ENCODE measurements at places on chromosomes 12 and 14.

- no peak for DNase-seq
Observed at GRCh38 chr14:76777721-76778120, 16.5 kb downstream of the VASH1 start.

GRCh38 chr12:65557438-65558181 lies 266.7 kb upstream of the HMGA2 start:
- no peak for DNase-seq

DNA sequence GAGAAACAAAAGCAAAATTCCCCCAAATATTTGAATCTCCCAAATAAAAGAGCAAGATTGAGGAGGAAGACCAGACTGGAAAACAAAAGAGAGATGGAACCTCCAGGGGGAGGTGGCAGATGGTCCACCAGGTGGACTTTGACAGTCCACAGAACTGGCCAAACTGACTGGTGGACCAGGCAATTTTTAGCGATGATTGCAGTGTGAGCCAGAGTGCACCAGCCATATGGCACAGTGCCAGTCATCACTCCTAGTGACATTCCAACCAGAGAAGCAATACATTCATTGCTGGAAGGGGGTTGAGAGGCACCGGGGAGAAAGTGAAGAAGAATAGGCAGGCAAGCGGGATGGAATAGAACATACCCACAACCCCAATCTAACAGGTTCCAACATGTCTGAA lies 182.9 kb downstream of the EXOC5 start:
- no peak for DNase-seq

GRCh38 chr14:94342334-94342934 lies 19.3 kb upstream of the SERPINA6 start:
- peak; percentile 49 for DNase-seq

- no peak for DNase-seq
Observed at GRCh38 chr12:238736-239398, 23.8 kb downstream of the SLC6A13 start.

DNA sequence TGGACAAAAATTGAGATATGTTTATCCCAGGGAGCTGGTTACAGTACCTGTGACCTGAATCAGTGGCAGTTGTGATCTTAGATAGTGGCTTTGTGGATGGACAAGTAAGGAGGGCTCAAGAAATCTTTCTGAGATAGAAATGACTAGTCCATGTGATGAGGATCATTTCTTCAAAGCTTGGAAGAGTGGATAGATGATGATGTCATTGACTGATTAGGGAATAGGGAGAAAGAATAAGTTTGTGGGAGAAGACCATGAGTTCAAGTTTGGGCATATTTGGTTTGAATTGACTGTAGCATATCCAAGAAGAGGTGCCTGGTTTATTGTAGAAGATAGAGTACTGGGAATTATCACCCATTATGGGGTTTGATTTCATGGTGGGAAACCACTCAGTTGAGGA lies 336.7 kb upstream of the PRICKLE1 start:
- no peak for DNase-seq

GRCh38 chr12:116884871-116885270 lies 3.6 kb upstream of the HRK start:
- DNase-seq, result no peak

- no peak for DNase-seq
Observed at GRCh38 chr12:70045036-70045435, 198.2 kb upstream of the CNOT2 start.

DNA sequence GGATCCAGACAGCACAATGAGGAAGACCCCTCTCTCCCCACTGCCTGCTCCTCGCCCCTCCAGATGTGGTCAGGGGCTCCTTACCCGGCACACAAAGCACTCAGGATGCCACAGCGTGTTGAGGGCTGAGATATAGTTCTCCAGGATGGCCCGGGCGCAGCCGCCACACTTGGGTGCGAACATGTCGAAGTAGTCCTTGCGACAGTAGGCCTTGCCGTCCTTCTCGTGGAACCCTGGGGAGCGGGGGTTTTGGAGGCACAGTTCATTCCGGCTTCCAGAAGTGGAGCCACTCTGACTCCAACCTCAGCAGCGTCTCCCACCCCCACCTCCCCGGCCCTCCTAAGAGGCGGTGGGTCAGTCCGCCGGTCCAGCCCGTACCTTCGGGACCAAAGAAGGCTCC lies 12.8 kb upstream of the RPLP0 start:
- DNase-seq, result no peak

- DNase-seq, result no peak
Observed at GRCh38 chr12:24152270-24152669, 202.8 kb upstream of the SOX5 start.

DNA sequence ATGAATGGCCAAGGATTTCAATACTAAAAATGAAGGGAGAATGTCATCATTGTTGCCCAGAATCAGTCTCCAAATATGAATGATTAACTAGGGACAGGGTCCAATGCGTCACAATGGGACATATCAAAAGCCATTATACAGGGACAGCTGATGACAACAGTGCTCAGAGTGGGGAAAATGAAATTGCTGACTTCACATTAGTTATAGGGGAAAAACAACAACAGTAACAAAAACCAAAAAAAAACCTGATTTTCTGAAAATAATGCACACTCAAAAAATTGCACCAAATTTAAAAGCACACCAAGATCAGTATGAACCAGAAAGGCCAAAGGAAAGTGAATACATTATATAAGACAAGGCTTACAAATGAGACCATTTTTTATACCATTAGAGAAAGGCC lies 353.2 kb upstream of the SOX5 start:
- no peak for DNase-seq

DNA sequence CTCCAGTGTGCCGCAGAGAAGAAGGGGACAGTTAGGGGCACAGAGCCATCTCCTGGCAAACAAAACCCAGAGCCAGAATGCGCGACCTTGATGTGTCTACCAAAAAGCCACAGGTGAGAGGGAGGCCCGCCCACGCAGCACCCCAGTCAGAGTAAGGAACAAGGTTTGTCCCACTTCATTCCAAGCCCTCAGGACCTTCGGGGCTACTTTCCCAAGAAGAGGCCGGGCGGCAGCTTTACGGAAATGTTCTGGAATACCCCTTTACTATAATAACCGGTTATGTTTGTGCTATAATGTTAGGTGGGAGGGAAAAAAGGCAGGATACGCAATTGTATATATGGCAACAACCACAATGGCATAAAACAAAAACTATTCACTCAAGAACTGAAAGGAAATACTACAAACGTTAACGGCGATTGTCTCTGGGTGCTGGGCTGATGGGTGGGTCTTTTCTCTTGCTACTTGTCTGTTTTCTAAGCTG lies 12.3 kb downstream of the CCDC88C start:
- no peak for DNase-seq

GRCh38 chr14:56118611-56119181 lies 485 bp downstream of the PELI2 start:
- no peak for DNase-seq

GRCh38 chr14:95834496-95834895 lies 42.1 kb upstream of the TUNAR start:
- no peak for DNase-seq

DNA sequence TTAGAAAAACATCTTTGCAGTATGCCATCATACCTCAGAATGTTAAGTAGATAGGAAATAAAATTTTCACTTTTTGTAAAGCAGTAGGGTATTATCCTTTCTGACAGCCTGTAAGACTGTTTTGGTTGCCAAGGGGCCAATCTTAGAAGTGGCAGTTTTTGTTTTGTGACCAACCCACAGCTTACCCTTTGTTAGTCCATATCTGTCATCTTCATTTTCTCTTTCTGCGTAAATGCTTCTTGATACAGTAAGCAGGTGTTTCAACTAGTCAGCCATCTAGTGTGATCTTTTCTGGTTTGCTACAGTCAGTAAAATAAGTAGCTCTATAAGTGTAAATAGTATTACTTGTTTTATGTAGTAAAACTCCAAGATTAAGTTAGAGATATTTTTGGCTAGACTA lies 8.8 kb downstream of the PPM1A start:
- no peak for DNase-seq

GRCh38 chr12:49792181-49792970 lies 35.8 kb downstream of the NCKAP5L start:
- DNase-seq, result no peak

DNA sequence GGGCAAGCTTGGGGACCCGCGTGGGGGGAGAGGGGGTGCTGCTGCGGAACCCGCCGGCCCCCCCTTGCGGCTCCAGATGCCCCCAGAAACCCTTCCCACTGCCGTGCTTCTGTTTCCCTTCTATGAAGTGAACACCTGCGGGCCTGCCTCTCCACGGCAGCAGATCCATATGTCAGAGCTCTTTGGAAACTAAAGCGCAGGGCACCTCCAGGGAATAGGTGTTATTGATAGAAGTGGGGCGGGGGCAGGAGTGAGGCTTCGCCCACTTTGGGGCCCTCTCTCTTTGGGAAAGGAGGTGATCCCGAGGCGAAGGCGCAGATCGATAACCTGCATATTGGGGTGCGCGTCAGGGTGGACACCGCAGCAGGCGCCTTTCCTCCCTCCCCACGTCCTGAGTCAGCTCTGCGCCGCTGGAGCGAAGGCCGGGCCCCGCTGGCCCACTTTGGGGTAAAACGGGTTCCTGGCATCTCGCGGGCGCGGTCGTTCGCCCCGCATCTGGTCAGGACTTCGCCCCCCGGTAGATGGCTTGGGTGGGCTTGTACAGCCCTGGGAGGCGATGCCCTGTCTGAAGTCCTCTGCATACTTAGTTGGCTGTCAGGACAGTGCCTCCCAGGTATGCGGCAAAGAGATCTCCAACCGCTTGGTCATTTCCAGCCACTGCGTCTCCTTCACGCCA lies 524 bp downstream of the KMT5A start:
- no peak for DNase-seq

DNA sequence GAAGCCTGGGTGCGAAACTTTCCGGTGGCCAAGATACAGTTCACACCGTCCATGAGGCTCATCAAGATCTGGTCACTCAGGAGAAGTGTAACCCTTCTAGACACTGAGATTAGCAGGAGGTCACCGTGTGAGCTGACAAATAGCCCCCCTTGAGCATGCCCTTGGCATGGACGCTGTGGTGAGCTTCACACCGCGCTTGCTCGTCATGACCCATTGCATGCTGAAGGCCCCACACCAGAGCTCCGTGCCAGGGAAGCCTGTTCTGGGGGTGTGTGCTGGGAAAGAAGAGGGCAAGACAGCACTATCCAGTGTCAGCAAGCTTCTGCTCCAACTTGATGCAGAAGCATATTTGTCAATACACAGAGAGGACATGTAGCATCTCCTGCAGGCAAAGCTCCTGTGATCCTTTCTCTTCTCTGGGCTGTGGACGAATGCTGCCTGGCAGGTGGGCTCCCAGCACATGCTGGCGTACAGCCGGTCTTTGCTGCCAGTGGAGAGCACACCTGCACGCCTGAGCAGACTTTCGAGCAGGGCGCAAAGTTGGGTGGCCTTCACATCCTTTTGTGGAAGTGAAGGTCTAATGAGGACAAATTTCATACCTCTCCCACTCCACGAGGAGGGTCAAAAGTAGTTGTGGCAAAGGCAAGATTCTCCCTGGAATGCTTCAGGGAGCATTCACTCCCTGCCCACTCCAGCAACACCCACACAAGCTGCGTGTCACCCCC lies 126.9 kb upstream of the FKBP4 start:
- no peak for DNase-seq

GRCh38 chr12:132360410-132360809 lies 31.0 kb upstream of the GALNT9 start:
- no peak for DNase-seq

DNA sequence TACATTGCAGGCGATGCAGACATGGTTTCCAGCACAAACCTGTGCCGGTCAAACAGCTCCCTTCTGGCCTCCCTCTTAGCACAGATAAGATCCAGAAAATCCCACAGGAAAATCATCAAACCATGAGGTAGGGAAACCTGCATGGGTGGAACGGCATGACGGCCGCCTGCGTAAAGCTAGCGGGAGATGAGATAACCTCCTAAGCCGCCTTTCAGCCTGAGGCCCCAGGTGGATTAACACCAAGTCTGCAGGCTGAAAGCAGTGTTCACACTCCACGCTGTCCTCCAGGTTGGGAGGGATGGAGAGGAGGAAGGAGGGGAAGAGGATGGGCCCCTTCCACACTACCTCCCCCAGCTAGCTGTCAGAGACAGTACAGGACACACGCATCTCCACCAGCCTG lies 63.8 kb downstream of the TSPAN11 start:
- DNase-seq, result no peak

- DNase-seq, result peak; percentile 80
Observed at GRCh38 chr14:22882529-22883172, 371 bp upstream of the REM2 start.

DNA sequence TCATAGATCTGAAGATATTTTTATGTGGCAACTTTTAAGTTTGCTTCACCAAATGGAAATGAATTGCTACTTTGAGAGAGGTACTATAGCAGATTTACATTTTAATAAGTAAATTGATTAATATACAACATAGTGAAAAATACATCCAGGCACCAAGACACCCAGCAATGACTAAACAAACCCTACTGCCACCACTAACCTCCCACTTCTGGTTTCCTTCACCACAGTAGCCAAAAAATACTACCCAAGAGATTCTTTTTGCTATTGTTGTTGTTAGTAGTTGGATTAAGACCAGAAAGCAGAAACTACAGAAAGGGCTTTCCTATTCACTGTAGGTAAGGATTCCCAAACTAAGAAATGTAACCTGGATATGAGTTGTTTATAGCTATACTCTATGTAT lies 54.1 kb downstream of the COCH start:
- DNase-seq, result no peak

DNA sequence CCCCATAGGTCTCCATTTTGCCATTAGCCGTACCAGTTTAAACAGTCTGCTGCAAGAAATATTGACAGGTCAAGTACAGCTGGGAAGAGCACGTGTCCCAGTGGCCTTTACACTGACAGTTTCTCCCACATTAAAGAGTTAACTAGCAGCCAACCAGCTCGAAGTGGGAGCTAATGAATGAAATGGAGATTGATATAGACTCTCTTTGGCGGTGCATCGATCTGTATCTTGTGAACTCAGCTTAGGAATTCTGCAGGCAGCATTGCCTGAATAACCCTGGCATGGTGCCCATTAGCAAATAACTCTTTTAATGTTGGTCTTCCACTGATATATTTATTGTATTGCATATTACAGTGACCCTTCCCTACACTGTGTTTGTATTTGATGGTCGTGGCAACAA lies 319.4 kb downstream of the EGLN3 start:
- DNase-seq, result peak; percentile 10

DNA sequence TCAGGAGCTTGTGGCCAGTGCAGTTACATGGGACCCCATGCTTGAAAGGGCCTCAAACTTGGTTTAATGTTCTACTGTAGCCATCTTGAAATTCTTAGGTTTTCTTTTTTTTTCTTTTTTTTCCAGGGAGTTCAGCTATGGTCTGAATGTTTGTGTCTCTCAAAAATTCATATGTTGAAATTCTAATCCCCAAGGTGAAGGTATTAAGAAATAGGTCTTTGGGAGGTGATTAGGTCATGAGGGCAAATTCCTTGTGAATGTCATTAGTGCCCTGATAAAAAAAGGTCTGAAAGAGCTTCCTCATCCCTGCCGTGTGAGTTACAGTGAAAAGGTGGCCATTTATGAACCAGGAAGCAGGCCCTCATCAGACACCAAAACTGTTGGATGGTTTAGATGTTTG lies 324.1 kb downstream of the C12orf75 start:
- DNase-seq, result no peak

- DNase-seq, result no peak
Observed at GRCh38 chr14:69012256-69012953, 33.3 kb upstream of the ACTN1 start.

GRCh38 chr14:99395909-99396530 lies 84.6 kb downstream of the SETD3 start:
- DNase-seq, result no peak
